Endothelial cell (in vitro differentiated cells): ENCODE measurements at places on chromosomes 12 and 14. TPM values are rescaled to one million over a fixed set of nuclear protein-coding genes. Genes with fewer than 3 reads are reported as not detected.

DNA sequence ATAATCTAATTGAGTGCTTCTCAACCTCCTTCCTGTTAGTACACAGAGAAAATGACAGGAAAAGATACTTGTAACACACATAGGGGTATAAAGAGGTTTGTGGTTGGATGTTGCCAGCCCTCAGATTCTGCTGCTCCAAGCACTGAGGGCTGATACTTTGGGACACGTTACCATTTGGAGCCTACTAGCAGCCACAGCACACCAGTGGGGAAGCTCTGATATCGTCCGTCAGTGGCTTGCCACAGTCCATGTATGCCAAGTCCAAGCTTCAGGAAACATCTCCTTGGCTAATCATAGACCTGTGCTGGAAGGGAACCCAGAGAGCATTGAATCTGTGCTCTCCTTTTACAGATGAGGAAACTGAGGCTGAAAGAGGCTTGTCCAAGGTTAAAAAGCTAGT, 22.3 kb downstream of the B4GALNT3 start:
- no peak for DNase-seq

DNA sequence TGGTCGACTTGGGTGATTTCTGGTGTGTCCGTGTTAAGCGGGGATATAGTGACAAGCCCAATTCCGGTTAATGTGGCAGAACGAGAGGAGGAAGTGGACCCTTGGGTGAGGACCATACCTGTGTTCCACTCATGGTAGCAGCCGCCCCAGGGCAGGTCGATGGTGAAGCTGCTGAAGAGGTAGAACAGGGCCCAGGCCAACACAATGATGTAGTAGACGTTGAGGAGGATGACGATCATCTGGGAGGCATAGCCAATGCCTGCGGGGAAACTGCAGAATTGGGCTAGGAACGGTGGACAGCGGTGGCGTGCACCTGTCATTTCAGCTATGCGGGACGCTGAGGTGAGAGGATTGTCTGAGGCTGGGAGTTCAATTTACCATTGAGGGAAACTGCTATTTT, 20.1 kb downstream of the SLC6A13 start:
- no peak for DNase-seq

- no peak for DNase-seq
Observed at GRCh38 chr14:75170772-75171171, 5.6 kb downstream of the TMED10 start.

DNA sequence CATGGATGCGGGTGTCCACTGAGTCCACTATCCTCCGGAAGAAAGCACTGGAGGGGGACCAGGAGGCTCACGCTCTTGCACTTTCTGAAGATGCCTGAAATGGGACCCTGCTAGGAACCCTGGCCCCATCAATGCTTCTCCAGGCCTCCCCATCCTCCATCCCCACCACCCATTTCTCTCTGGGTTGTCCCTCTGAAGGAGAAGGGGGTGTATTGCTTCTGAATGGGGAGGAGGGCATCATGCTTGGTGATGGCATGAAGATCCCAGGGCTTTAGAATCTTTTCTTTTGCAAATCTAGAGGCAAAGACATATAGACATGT, 681 bp upstream of the JPH4 start:
- no peak for DNase-seq

DNA sequence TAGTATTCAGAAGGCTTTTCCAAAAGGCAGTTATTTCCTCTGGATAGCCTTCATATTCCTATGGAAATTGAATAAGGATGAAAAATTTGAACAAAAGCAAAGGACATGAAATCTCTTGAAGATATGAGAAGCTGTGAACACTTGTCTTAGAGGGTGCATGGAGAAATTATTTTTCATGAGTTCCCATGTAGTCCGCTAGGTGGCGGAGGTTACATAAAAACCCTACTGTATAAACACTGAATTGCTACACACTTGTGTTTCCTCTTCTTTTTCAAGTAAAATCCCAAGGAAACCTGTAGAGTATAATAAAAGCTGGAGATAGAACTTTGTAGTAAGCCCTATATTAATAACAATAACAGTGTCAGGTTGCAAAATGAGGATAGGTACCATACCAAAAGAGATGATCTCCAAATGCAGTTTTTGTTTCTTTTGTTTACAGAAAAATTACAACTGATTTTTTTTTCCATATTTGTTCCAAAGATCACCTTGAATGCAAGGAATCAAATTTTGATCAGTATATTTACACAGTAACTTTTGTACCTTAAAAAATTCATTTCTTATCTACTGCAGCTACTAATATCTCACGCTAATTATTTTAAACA, 37.8 kb upstream of the OR4E1 start:
- peak; percentile 35 for DNase-seq

GRCh38 chr12:104782296-104782695, 175.8 kb downstream of the SLC41A2 start:
- DNase-seq = no peak

GRCh38 chr14:26932606-26933005, 334.8 kb upstream of the NOVA1 start:
- DNase-seq = no peak

- DNase-seq = no peak
Observed at GRCh38 chr12:6551063-6551461, 4.8 kb downstream of the IFFO1 start.

The TBX5 gene
- 0.38 TPM for total RNA-seq

The RNASE7 gene
- not detected for total RNA-seq

The CMA1 gene
- total RNA-seq = not detected
